ENCODE measurements at places on chromosomes 12 and 14. TPM values are rescaled to one million over a fixed set of nuclear protein-coding genes. Genes with fewer than 3 reads are reported as not detected.

GRCh38 chr14:101183376-101184103 lies 280.0 kb upstream of the RTL1 start:
- peak; percentile 81 for DNase-seq

Gene ALX1
- 0.90 TPM for polyA plus RNA-seq

GRCh38 chr14:89013098-89013504 lies 188.7 kb downstream of the TTC8 start:
- DNase-seq, result no peak

DNA sequence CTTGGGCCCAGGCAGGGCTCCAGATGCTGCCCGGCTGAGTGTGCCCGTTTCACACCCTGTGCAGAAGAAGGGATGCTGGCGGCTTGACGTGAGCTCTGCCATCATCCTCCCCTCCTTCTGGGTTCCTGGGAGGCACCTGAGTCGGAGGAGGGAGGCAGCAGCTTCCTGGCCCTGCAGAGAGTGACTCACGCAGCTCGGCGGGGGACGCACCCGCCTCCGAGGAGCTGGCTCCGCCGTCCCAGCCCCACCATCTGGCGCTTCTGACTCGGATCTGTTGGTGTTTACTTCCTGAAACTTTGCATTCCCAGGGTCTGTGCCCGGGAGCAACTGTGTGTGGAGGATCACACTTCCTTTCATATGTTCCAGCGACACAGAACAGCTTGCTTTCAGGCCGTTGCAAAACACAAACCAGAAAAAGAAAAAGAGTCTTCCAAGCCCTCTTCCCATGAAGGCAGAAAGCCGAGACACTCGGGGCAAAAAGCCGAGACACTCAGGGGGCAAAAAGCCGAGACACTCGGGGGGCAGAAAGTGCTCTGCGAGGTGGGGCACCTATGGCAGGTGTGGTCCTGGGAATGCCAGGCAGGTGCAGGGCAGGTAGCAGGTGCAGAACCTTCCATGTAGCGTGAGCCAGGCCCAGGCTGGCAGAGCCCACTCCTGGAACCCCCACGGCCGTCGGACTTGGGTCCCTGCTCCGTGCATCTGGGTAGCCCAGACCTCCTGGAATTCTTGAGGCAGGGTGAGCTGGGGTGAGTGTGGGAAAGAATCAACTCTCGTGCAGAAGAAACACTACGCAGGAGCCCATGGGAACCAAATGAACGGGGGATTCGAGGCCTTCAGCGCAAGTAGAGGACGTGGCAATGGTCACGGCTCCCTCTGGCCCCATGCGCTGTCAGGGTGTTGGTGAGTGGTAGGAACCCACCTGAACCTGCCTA lies 27.6 kb upstream of the GALNT9 start:
- DNase-seq, result peak; percentile 71

DNA sequence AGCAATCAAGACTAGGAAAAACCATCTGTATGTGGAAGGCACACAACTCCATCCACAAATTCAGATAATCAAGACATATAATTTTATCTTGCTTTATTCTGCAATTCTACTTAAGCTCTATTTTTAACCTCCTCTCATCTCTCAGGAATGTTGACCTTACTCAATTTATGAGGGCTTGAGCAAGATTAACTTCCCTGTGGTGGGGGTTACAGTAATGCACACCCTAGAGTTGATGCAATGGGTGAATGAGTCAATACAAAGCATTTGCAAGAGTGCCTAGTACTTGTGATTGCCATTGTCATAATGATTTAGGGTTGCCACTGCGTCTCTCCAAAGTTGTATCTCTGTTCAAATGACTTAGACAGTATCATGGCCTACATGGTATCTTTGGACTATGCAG lies 1598.4 kb upstream of the TMEM132C start:
- no peak for DNase-seq

DNA sequence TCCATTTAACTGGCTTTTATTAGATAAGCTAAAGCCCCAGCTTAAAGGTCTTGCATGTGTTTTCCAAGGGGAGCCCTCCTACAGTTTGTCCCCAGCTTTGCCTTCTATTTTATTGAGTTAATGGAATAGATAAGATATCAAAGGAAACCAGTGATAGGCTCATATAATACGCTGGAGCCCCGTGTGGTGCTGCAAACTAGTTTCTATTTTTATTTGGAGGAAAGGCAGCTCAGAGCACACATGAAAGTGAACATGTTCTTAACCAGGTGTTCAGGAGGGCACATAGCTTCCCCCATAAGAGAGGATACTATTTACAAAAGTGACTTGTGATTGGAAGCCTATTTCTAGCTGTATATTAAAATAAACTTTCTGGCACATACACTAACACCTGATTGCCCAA lies 251.7 kb downstream of the PDZRN4 start:
- DNase-seq, result no peak

DNA sequence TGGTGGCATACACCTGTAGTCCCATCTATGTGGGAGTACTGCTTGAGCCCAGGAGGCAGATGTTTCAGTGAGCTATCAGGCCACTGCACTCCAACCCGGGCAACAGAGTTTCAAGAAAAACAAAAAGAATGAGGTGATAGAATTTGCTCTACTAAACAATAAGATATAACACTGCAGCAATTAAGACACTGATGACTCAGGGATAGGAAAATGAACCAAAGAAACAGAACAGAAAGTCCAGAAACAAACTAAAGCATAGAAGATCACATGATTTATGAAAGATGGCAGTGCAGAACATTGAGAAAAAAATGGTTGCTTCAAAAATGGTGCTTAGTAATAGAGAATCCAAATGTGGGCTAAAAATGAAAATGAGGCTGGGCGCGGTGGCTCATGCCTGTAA lies 65.2 kb upstream of the AP4S1 start:
- DNase-seq, result no peak

Gene STON2
- polyA plus RNA-seq, result 14.8 TPM

- DNase-seq, result peak; percentile 80
These were observed 87.2 kb downstream of the NINJ2 start for GRCh38 chr12:575948-576614.

DNA sequence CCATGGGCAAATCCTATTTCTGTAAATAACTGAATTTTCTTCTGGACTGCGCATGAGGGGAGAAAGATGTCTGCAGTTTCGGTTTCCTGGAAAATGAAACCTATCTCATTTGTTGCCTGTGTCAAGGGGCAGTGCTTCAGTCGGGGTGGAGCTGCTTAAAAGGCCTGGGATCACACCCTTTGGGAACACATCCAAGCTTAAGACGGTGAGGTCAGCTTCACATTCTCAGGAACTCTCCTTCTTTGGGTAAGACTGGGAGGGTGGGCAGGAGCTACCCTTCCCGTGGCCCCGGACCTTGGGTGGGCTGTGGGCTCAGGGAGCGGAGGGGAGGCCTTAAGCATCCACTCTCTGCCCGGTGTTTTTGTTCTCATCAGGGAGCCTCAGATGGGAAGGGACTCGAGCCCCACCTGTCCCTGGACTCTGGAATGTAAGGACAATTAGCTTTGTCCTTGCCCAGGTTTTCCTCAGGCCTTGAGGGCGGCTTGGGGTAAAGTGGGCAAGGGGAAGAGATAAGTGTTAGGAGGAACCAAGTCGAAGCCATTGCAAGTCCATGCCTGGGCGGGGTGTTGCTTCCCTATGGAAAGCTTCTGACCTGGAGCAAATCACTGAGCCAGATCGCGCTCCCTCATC lies at the start of gene IFI27:
Gene IFI27 (plus strand): TSS at position 185 of the 630 bp plus-strand sequence.
- no peak for DNase-seq

- no peak for DNase-seq
These were observed 74.7 kb upstream of the NCOR2 start for GRCh38 chr12:124642105-124642504.

DNA sequence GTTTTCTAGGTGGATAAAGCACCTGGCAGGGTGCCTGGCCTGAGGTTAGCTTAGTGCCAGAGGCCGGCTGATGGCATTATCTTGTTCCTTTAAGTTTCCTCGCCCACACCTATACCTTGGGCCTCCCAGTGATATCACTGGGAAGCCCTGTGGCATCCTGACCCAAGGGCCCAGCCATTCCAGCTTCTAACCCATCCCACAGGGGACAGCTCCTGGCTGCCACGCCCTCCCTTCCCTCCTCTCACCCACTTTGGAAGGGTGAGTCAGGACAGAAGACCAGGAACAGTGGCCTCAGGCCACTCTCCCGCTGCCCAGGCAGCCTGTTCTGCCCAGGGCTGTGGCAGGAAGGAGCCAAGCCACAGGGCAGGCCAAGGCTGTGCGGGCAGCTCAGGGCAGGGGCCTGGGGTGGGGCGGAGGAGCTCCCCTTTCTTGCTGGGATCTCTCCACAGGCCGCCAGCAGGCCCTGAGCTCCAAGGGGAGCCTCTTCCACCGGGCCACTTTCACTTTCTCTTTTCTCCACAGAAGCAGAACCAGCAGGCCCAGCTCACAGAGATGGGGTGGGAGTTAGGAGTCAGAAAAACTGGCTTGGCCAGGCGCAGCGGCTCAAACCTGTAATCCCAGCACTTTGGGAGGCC lies 75.1 kb downstream of the IRF2BPL start:
- DNase-seq, result peak; percentile 82

DNA sequence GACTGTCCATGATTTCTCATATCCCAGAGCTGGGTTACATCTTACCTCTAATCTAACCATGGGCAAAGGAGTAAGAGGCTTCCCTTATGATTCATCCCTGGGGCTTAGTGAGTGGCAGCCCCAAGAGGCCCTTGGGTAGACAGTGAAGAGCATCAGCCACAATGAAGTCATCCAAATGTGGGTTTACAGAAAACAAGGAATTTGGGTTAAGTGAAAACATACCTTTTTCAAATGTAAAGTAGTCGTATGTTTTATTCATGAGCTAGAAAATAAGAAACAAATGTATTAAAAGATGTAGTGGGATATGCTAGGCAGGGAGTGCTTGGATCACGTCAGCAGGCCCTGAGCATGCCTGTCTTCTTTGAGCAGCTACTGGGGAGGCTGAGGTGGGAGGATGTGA lies 54.0 kb upstream of the ELK3 start:
- DNase-seq, result no peak

GRCh38 chr14:58944968-58945356 lies 243.5 kb upstream of the DAAM1 start:
- DNase-seq, result no peak

GRCh38 chr14:74515891-74516412 lies 22.4 kb downstream of the ISCA2 start:
- DNase-seq, result no peak

DNA sequence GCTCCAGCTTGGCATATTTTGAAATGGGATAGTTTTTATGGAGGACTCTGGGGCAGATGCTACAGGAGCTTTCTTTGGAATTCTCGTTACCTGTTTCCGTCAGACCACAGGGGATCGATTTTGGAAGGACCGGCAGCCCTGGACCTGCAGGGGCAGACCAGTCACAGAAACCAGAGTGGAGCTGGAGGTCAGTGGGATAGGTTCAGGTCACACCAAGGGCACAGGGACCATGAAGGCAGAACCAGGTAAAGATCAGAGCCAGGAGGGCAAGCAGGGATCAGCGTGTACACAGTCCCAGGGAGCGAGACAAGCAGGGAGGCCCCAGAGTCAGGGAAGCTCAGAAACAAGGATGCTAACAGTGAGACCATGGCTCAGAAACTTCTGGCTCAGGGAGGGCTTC lies 45.5 kb downstream of the TSPAN11 start:
- DNase-seq, result no peak

DNA sequence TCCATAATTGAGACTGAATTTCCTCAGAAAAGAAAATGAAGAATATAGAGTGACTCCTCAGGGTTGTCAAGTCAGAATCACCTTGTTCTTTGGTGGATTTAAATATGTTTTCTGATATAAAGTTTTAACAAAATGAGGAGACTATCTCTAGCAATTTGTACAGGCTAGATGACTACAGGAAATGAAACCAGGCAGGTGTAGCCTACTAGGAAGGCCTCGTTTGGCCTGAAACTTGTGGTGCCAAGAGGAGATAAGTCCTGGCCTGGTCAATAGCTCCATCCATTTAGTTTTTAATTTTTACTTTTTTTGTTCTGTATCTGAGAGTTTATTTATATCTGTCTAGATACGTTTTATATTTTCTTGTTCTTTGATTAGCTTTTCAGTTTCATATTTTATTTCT lies 41.5 kb downstream of the SNAPC1 start:
- no peak for DNase-seq

DNA sequence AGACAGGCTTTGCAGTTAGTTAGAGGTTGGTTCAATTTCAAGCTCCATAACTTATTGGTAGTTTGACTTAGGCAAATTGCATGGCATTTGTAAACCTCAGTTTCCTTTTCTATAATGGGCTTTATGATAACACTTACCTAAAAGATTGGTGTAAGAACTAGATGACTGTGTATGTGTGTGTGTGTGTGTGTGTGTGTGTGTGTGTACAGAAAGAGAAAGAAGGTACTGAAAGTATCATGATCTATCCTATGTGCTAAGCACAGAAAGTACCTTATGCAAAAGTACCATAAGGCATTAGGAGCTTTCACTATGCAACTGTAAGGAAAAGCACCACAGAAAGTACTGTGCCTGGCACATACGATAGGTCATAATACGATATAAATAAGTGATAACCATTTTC lies 304.3 kb upstream of the KITLG start:
- no peak for DNase-seq

GRCh38 chr12:106625976-106626375 lies 43.2 kb downstream of the RFX4 start:
- DNase-seq, result no peak

DNA sequence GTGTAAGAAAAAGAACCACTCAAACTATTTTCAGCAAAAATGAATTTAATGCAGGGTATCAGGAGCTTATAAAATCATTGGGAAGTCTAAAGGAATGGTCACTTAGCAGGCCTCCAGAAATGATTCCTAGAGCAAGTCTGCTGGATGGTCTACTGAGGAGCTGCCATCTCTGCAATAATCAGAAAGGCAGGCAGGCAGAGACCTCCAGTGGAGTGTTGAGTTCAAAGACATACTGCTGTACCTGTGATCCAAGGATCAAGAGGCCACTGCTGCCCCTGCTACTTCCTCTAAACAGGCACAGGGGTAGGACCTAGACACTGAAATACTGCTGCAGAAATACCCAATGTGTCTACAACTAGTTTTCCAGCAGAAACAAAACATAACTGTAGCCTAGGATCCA lies 14.5 kb upstream of the KICS2 start:
- DNase-seq, result no peak

GRCh38 chr12:125083072-125083471 lies 17.8 kb downstream of the AACS start:
- DNase-seq, result no peak

Gene MARS1
- polyA plus RNA-seq, result 62.8 TPM

All from kidney (tissue), 22 donors.